Activated CD8-positive, alpha-beta memory T cell treated with anti-CD3 and anti-CD28 coated beads for 1 hour (primary cell): ENCODE measurements at places on chromosomes 4 and X.

DNA sequence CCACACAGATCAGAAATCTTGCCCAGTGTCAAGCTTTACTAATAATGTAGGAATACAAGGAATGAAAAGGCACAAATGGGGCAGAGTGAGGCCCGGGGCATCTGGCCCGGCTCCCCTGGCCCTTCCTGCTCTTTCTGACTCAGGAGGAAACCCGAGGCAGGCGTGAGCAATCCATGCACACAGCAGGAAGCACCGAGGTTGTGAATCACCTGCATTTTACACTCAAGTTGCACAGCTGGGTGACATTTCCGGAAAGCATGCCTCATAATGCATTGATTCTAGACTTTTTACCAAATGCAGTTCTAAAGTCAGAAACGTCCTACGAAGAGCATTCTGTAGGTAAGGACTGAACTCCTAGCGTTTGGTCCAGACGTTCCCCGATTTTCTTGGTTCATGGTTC, 38.9 kb downstream of the PRIMPOL start:
- no peak for DNase-seq

DNA sequence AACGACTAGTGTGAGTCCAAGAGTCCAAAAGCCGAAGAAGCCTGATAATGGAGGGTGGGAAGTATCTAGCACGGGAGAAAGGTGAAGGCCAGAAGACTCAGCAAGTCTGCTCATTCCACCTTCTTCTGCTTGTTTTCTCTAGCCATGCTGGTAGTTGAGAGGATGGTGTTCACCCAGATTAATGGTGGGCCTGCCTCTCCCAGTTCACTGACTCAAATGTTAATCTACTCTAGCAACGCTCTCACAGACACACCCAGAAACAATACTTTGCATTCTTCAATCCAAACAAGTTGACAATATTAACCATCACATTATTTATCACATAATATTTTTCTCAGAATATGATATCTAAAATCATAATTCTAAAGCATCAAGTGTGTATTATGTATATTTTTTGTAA, 1055.1 kb upstream of the PCDH10 start:
- no peak for DNase-seq

GRCh38 chr4:681736-682451, 7.1 kb downstream of the SLC49A3 start:
- no peak for DNase-seq

DNA sequence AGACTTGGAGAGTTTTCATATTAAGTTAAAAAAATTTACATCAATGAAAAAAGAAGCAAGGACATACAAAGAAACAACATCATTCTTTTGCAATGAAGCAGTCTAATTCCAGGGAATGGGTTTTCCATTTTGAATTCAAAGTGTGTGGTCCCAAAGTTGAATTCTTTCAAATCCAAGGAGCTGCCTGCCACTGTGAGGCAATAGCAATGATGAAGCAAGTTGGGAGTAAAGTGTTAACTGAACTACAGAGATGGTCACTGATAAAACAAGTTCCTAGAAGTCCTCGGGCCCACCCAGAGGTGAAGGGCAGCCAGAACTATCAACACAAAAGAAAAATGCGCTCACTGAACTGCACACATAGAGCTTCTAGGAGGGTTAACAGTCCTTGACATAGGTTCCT, 115.9 kb downstream of the RAB28 start:
- no peak for DNase-seq

GRCh38 chr4:158863296-158863695, 94.5 kb downstream of the FNIP2 start:
- DNase-seq = no peak

GRCh38 chr4:130486841-130487240, 1390.9 kb downstream of the C4orf33 start:
- DNase-seq = no peak

DNA sequence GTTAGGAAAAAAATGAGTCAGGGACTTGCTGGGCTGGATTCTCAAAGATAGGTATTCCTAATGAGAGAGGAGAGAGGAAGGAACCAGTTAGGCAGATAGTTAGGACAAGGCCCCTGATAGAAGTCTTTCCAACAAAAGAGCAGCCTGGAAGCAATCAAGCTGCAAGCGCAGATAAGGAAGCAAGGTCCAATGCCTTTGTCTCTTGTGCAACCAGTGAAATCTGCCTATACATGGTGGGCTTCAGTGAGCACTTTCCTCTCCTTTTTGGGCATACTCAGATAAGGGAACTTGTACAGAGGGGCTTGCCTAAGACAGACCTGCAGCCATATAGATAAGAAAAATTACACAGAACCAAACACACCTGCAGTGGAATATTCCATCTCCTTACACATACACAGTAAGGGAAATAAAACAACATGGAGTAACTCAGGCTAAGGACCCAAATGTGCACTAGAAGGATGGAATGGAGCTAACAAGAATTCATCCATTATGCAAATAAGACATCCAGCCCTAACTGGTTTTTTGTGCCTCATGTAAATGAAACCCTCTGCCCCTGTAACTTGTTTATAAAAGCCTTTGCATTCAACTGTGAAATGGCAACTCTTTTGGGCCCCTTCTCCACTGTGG, 68.8 kb downstream of the PCDH18 start:
- DNase-seq = no peak
